ENCODE measurements at places on chromosomes 6 and 20.

- DNase-seq, result no peak
Observed at GRCh38 chr20:50737352-50737751, 6.0 kb downstream of the PARD6B start.

DNA sequence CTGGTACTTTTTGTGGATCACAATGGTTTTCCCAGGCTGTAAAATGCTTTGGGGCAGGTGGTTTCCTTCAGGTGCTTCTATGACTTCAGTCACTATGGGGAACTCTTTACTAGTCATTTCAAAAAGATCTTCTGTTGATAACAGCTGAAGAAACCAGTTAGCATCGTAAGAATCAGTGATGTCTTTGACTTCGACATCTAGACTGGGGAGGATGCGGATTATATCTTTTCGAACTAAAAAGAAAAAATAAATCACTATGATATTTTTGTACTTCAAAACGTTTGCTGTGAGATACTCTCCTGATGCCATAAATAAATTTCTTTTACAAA, 87.2 kb downstream of the THEMIS start:
- no peak for DNase-seq

GRCh38 chr20:3539311-3540107, 68.7 kb downstream of the ATRN start:
- DNase-seq, result no peak

GRCh38 chr6:56311533-56312448, 64.4 kb upstream of the COL21A1 start:
- DNase-seq, result no peak

- no peak for DNase-seq
Observed at GRCh38 chr20:54204481-54204880, 3.4 kb upstream of the PFDN4 start.

Data from activated naive CD4-positive, alpha-beta T cell treated with anti-CD3 and anti-CD28 coated beads, Interleukin-2, amount 50 U/mL, for 16 hours (primary cell).